HS-27A (cell line): ENCODE measurements at places on chromosomes 2 and 18.

- DNase-seq = no peak
Observed at GRCh38 chr18:48222118-48222517, 187.1 kb downstream of the ZBTB7C start.

- DNase-seq = no peak
Observed at GRCh38 chr2:42128721-42129486, 40.2 kb upstream of the EML4 start.

DNA sequence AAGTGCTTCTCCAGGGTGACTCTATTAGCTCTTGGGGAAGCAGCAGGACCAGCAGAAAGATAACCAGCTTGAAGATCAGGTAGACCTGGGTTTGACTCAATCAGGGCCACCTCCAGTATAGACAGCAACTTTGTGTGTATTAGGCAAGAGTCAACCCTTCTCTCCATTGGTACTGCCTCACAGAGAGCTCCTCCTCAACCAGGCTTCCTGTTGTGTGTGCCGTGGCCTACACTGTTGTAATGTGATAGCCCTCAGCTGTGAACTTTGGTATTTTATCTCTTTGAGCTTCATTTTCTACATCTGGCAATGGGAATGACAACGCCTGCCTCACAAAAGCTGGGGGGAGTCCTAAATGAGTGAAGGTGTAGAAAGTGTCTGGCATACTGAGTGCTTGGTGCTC, 17.0 kb upstream of the MAP3K20 start:
- no peak for DNase-seq

DNA sequence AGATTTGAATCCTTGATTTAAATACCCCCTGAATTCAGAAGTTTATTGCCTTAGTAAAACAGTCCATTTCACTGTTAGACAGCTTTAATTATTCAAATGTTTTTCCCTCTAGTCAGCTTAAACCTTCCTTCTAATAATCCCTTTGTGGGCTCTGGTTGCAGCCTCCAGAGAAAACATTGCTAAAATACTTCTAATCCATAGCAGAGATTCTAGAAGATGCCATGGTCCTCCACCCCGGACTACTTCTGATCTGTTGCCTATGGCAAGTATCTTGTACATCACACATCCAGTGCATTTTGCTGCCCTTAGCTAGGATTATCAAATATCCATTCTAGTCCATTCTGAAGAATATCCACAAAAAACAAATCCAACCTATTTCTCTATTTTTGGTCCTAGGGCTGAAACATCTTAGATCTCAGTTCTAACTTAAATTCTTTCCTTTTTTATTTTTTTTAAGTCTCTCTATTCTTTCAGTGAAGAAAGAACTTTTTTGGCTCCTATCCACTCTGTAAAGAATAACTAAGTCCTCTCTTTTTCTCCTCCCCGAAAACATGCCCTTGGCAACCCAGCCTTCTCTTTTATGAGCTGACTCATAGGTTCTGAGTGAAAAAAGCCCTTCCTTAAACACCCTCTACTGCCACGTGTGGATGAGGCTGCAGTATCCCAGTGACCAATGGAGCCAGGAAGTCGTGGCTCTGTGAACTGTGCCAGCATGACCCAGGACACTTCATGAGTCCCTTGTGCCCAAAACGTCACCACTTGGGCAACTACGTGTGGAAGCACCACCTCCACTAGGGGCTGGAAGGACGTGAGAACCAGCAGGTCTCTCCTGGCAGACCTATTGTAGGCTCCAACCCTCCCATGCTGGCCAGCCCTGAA, 349.8 kb downstream of the TNS1 start:
- DNase-seq = peak; percentile 57

GRCh38 chr2:41066168-41066567, 614.3 kb upstream of the SLC8A1 start:
- no peak for DNase-seq

- DNase-seq = peak; percentile 98
Observed at GRCh38 chr18:49491857-49492693, 5.0 kb upstream of the C18orf32 start.

GRCh38 chr2:218329826-218330593, 26.6 kb upstream of the CATIP start:
- DNase-seq = no peak

DNA sequence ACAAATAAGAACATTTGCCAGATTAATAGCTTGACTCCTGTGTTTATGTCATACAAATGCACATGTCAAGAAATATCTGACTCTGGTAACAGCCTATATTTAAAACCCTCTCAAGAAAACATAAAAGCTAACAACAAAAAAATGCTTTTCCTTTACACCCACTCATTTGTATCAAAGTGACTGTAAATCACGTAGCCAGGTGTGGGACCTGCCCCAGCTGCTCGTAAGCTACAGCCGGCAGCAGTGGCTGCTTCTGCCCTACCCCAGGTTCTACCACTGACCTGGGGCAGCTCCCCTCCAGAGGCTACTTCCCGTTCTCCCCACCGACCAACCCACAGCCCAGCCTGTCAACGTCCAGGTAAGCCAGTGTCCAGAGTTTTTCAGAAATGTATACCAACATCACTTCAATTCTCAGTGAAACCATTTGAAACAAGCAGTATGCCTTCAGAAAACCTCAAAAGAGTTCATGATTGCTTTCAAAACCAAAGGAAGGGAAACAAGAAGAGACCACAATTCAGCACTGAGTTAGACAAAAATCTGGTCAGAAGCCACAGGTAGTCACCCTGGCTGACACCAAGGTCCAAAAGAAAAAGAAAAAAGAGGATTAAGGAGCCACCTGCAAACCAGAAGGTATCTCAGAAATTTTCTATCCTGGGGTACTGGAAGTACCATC, 40.4 kb downstream of the KIDINS220 start:
- DNase-seq = no peak
